Kidney capillary endothelial cell (primary cell): ENCODE measurements at places on chromosomes 4 and X.

GRCh38 chr4:146949559-146949958 is 3.9 kb upstream of the TTC29 start:
- no peak for DNase-seq

GRCh38 chr4:184167576-184167975 is 50.1 kb downstream of the ENPP6 start:
- no peak for DNase-seq

- DNase-seq, result peak; percentile 13
Observed at GRCh38 chrX:103774070-103774642, 2.5 kb upstream of the PLP1 start.

DNA sequence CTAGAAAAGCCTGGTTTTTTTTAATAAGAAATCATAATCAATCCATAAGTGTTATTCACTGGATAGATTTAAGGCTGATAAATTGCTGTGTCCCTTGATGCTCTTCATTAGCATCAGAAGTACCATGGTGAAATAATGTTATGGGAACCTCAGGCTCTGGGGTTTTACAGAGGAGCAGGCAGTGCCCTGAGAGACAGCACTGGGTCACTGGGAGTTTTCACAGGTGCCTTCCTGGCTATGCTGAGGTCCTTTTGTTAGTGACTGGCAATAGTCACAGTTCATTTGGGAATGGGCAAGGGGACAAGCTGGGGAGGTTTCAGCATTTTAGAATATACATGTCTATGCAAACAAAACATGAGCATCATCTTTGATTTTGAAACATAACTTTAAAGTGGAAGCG is 38.6 kb downstream of the ANK2 start:
- DNase-seq, result no peak

- DNase-seq, result no peak
Observed at GRCh38 chr4:13989501-13989900, 362.0 kb upstream of the BOD1L1 start.

- DNase-seq, result peak; percentile 16
Observed at GRCh38 chrX:54808109-54808604, 612 bp downstream of the MAGED2 start.

- no peak for DNase-seq
Observed at GRCh38 chrX:118824173-118824730, 628 bp downstream of the ZCCHC12 start.

DNA sequence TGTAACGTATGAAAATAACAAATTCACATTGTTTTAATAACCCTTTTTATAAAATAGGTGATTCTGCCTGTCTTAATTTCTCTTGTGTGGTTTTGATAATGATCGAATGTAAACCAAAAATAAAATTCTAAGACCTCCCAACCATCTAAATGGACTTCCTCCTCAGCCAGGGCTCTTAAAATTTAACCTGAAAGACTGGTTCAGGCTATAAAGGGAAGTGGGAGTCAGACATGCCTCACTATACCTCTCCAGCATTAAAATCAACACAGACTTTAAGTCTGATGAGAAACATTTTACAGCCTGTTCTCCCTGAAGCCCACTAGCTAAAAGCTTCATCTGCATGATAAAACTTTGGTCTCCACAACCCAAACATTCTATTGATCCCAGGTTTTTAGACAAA is 97.6 kb upstream of the STIM2 start:
- DNase-seq, result no peak

DNA sequence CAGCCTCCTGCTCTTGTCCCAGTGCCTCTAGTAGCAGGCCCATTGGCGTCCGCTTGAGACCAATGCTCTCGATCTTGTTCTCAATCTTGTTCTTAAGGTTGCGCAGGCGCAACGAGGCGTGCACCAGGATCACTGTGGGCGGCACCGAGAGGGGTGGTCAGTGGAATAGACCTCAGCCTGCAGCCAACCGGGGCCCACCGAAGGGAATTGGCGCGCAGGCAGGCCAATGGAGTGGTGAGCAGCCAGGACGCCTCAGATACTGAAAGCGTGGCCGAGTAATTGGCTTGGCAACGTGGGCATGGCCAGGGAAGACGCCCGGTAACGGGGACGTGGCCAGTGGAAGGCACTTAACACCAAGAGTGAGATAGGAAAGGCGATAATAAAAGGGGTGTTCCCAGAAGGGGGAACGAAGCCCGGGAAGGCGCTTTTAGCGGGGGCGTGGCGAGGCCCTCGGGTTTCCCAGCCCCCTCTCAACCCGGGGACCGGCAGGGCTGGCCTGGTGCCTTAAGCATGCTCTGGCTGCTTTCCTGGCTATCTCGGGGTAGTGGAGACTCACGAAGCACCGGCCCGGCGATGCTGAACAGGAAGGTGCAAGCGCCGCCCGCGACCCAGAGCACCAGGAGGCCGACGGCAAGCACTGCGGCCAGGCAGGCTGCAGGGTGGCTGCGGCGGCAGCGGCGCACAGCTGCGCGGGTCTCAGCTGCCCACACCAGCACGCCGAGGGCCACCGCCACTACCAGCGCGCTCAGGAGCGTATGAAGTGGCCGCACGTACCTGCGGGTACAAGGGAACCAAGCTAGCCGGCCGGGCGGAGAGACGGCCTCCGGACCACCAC is 1.7 kb downstream of the PRAF2 start:
- no peak for DNase-seq

- DNase-seq, result no peak
Observed at GRCh38 chr4:101221294-101221693, 126.0 kb downstream of the PPP3CA start.

GRCh38 chr4:104811727-104812126 is 317.0 kb upstream of the CXXC4 start:
- no peak for DNase-seq

- no peak for DNase-seq
Observed at GRCh38 chr4:113483131-113483530, 278.4 kb downstream of the CAMK2D start.

- no peak for DNase-seq
Observed at GRCh38 chr4:93237521-93237920, 591.0 kb upstream of the ATOH1 start.

DNA sequence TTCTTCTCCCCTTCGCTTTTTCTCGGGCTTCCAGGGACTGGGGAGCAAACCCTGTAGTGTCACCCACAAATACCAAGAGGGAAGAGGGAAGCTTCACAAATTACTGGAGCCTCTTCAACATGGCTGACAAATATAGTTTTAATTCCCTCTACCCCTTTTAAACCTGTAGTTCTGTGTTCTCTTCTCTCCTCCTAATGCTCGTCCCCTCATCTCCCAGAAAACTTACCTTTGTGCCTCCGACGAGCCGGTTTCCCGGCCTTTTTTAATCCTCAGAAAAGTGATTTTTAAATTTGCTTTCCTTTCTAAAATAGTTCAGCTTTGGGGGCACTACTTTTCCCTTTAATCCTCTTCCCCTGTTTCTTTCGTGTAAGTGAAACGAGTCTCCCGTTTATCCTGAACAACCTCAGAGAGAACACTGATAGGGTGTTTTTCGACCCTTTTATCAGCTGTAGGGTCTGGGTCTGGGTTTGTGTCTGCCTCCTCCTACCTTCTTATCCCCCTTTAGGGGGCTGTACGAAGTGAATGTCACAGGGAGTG is 408 bp downstream of the TET2 start:
- peak; percentile 16 for DNase-seq

GRCh38 chr4:164136180-164136616 is 617.7 kb upstream of the SMIM31 start:
- no peak for DNase-seq

- DNase-seq, result no peak
Observed at GRCh38 chr4:3445829-3446545, 4.2 kb downstream of the HGFAC start.

DNA sequence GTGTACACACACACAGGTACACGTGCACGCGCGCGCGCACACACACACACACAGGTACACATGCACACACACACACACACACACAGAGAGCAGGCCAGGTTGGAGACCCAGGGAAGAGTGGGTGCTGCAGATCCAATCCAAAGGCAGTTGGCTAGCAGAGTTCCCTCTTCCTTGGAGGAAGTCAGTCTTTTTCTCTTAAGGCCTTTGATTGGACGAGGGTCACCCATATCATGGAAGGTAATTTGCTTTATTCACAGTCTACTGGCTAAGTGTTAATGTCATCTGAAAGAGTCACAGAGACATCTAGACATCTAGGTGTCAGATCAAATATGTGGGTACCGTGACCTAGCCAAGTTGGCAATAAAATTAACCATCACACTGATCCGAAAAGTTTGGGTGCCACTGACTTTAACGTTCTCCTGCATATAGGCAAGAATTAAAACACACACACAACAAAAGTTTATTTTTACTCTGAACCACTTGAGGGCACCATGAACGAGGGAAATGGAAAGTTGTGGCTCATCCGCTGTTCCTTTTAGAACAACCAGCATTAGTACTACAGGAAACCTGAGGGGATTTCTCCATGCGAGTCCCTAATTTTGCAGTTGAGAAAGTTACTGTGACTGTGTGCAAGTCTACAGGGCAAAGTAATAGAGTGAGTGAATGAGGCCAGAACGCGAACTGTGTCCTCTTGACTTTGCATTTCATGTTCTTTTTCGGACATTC is 66.0 kb upstream of the STOX2 start:
- DNase-seq, result no peak

DNA sequence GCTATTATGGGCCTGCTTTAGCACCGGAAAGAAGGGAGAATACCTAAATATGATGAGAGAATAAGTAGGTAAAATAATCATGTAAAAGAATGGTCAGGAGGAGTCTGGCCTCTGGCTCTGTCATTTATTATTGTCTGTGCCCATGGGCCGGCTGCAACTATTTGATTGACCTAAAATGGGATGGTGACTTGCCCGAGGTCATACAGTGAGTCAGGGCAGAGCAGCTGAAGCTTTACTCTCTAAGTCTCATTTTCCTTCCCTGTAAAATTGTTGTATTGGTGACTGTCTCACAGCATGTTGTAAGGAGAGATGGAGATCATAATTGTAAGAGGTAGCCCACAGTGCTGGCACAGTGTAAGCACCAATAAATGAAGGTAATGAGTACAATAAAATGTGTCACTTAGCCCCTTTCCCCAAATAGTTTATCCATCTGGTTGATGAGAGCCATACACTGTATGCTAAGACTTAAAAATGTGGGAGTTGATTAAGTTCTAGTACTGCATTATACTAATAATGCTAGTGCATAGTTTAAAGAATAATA is 39.6 kb downstream of the RUFY3 start:
- DNase-seq, result no peak

- DNase-seq, result no peak
Observed at GRCh38 chr4:8312976-8313375, 43.4 kb downstream of the HTRA3 start.

- DNase-seq, result peak; percentile 50
Observed at GRCh38 chr4:25861280-25861950, 1.4 kb downstream of the SEL1L3 start.

DNA sequence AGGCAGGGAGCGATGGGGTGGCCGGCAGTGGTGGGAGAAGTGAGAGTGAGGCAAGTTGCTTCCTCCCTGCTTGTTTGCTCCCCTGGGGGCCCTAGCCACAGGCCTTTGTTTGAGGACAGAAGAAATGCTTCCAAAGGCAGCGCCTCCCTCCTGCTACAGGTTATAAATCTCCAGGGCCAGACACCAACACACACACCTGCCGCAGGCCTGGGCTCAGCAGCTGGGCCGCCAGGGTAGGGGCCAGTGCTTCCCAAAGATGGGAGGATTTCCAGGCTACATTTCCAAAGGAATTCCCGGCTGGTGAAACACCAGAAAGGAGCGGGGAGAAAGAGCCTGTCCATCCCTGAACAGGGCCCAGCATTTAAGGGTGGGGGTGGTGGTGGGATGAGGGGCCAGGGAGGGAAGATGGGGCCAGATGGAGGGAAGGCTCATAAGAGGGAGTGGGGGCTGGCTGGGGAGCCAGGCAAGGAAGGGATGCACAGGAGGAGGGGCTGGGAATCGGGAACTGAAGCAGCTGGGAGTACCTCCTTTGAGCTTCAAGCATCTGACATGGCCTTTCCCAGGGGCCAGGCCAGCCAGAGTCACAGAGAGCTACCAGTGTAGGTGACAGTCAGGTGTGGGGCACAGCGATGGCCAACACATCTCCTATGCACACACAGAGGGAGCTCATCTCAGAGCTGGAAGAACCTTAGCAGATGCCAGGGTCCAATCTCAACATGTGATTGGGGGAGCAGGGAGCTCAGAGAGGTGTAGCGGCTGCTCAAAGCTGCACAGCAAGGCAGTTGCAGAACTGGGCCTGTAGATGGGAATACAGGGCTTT is 143.9 kb downstream of the PJA1 start:
- DNase-seq, result no peak

DNA sequence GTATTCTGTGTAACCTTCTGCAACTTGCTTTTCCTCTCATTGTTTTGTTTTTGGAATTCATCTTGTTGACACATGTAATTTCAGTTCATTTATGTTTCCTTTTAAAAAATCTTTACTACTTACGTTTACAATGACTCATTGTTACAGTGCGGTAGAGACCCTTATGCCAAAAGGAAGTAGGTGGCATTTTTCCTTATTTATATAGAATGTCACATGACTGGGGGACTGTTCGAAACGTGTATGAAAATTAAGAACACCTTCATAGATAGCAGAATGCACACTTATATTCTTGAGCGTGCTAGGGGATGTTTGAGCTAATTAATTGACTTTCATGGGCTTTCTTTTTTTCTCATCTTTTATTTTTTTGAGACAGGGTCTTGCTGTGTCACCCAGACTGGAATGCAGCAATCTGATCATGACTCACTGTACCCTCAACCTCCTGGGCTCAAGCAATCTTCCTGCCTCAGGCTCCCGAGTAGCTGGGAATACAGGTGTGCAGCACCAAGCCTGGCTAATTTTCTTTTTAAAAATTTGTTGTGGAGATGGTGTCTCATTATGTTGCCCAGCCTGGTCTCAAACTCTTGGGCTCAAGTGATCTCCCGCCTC is 7.3 kb downstream of the REPS2 start:
- DNase-seq, result peak; percentile 40

DNA sequence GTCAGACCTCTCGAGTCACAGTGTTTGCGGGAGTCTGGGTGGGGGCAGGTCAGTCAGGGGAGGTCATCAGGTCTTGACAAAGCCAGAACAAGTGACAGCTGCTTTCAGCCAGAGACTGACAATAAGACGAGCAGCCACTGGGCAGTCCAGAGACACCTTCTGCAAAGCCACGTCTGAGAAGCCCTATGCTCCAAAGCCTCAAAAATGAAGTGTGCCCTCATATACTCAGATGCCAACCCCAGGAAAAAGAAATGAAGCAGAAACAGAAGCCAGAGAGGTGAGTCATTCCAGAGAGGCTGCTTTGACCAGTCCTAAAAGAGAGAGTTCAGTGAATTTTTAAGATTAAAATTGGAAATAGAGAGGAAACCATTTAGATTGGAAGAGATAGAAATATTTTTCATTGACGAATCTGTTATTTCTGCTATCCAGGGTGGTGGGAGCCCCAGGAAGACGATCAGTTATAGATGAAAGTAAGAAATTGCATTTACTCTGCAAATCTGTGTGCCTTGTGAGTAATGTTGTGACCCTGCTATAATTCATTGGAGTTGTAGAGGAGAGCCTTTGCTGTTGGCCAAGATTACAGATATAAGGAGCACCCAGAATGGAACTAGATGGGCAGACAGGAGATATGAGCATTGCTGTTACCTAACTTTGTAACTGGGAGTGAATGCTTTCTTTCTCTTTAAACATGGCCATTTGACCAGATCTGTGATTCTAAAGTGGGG is 77.9 kb downstream of the LRRC66 start:
- no peak for DNase-seq

GRCh38 chrX:49862093-49862492 is 17.2 kb upstream of the USP27X start:
- no peak for DNase-seq

GRCh38 chrX:132489578-132490419 is 961 bp upstream of the MBNL3 start:
- DNase-seq, result peak; percentile 29

- DNase-seq, result no peak
Observed at GRCh38 chr4:65623506-65623905, 46.8 kb downstream of the EPHA5 start.

- DNase-seq, result no peak
Observed at GRCh38 chr4:53355930-53356521, 9.8 kb downstream of the SCFD2 start.
